Bone marrow (tissue), 2 donors: ENCODE measurements at places on chromosomes 6 and 20.
A peak's percentile ranks its signal among the peaks of the same experiment; 100 is the strongest.

DNA sequence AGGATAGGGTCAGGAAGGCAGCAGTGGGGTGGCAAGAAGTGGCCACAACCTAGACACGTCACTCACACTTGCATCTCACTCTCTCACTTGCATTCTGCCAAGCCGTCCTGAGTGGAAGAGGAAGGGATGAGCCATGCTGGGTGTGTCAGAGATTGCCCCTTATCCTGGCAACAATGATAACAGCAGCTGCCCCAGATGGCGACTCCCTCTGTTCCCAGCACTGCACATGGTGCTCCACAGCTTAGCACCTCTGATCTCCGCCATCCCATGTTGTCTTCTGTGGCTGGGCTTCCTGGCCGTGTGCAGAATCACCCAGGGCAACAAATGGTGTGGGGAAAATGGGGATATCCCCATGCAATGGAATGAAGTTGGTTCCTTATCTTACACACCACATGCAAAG is 11.1 kb downstream of the KCNB1 start:
- DNase-seq = no peak

DNA sequence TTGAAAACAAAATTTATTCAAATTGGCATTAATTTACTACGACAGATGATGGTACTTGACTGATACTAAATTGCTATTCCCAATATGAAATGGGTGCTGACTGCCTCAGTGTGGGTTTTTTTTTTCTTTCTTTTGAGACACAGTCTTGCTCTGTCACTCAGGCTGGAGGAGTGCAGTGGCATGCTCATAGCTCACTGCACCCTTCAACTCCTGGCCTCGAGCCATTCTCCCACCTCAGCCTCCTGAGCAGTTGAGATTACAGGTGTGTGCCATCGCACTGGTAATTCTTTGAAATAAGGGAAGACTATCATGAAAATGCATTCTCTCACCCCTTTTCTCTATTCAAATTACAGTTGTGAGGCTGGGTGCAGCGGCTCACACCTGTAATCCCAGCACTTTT is 22.5 kb downstream of the PDSS2 start:
- no peak for DNase-seq

GRCh38 chr20:43376831-43377230 is 80.9 kb upstream of the SRSF6 start:
- DNase-seq = no peak

- DNase-seq = no peak
Measured at GRCh38 chr6:75205776-75206575, at the start of gene COL12A1. TSS of gene COL12A1 (minus strand) at chr6:75206053. CDS start at chr6:75202792, 3,261 bp downstream.

DNA sequence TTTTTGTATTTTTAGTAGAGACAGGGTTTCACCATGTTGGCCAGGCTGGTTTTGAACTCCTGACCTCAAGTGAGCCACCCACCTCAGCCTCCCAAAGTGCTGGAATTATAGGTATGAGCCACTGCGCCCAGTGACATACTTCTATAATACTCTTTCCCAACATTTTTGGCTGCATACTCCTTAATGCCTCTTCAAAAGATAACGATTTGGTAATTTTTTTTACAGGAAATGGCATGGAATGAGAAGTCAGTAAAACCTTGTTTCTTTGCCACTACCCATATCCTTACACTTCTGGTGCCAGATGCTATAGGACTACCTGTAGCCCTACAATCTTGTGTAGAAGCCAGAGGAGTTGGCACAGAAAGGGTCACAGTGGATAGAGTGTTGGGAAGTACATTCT is 41.4 kb upstream of the SGK1 start:
- no peak for DNase-seq

DNA sequence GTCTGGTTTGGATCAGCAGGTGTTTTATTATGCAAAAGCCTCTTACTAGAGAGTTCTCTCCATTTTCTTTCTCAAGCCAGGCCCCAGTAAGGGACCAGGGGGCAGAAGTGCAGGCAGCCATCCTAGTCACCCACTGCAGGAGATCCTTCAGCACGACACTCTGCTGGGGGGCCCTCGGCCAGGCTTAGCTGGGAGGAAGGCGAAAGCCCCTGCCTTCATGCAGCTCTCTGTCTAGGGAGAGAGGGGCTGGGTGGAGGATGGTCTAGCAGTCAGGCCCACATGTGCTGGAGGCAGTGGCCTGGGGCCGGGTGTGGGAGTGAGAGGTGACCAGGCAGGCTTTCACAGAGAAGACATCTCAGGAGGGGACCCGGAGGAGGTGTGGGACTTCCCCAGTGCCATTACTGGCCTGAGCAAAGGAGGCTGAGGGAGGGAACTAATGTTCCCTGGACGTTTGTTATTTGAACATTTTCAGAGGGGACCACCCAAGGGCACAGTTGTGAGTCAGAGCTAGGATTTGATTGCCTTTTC is 33.5 kb upstream of the VSTM2L start:
- DNase-seq = no peak

DNA sequence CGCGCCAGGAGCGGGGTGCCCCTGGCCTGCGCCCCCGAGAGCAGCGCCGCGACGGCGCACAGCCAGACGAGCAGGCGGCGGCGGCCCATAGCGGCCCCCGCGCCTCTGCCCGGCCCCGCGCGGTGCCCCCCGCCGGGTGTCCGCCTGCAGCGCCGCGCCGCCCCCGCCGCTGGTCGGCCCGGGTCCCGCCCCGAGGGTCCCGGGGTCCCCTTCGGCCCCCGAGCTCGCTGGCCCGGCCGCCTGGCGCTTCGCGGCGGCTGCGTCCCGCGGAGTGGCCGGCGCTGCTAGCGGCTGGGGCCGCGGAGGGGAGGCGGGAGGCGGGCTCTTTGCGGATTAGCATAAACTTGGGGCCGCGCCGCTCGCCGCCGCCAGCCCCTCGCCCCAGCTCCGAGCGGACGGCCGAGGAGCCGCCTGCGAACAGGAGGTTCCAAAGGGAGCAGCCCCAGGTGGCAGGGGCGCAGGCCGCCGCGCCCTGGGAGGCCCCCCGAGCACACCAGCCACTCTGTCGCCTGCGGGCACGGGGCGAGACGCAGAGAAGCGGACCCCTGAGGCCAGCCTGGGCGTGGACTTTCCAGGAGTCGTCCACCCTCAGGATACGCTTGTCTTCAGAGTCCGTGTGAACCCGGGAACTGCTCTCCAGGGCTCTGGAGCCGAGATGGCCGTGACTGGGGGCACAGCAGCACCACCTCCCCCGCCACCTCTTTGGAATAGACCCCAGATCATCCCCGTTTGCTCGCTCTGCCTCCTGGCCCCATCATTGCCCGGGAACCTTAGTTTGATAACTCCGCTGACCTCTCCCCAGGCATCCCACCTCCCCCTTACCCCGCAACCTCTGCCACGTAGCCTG is at the start of gene EMILIN3:
TSS of gene EMILIN3 (minus strand) at position 273 of the 847 bp plus-strand sequence. CDS start at position 89, 184 bp downstream.
- DNase-seq = no peak

DNA sequence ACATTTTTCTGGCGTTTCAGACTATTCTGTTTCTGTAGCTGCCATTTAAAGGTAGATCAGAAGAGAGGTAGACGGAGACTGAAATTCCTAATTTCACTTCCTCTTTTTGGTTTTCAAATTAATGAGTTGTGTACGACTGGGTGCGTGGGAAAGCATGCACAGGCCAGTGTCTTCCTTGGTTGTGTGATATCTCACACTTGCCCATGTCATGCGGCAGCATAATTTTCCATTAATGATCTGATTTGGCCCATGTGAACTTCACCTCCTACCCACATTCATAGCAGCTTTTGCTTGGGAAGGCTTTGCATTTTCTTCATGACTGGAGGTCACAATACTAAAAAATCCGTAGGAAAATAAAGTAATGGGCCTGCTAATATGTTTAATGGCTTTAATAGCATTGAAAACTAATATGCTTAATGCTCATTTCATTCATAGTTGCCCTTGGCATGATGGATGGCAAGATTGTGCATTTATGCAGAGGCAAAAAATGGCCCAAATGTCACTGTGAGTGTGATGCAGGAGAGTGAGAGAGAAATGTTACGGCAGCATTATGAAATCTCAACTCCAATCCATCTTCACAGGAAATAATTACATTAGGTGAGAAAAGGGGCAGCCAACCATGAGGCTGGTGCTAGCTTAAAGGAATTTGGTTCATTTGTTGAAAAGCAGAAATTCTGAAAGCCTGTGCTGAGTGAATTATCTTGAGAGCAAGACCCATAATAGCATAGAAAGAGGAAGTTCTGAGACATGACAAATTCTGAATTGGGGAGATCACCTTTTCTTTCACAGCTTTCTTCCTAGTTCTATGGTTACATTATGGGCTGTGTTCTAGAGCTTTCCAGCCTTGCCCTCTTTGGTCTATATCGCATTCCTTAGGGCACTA is 69.0 kb upstream of the UST start:
- DNase-seq = no peak

GRCh38 chr6:35751594-35751993 is 14.8 kb downstream of the ARMC12 start:
- no peak for DNase-seq

- DNase-seq = no peak
Measured at GRCh38 chr20:44091026-44091425, 96.0 kb downstream of the JPH2 start.

DNA sequence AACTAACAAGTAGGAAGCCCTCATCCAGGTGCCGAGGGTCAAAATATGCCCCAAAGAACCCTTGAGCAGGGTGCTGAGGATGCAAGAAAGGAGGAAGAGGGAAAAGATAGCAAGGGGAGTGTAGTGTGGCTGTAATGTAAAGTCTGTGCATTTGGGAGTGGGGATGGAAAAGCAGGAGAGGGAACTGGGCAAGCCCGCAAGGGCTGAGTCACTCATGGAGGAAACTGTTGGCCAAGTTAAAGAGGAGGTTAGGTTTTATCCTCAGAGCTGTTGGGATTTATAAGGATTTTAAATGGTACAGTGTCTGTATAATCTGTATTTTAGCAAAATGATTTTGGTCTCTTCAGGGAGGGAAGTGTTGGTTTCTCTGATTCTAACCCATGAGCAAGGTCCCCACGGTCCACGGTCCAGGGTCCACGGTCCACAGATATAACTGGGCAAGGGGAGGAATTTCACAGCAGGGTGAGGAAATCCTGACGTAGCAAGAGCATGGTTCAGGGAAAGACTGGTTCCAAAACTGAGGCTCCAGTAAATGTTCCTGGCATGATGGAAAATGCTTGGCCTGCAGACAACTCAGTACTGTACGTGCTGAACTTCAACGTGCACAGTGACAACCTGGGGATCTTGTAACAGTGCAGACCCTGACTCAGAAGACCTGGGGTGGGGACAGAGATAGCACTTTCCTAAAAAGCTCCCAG is 759.8 kb downstream of the PTPRT start:
- no peak for DNase-seq

- DNase-seq = no peak
Measured at GRCh38 chr6:157831018-157831369, 7.9 kb downstream of the SNX9 start.

DNA sequence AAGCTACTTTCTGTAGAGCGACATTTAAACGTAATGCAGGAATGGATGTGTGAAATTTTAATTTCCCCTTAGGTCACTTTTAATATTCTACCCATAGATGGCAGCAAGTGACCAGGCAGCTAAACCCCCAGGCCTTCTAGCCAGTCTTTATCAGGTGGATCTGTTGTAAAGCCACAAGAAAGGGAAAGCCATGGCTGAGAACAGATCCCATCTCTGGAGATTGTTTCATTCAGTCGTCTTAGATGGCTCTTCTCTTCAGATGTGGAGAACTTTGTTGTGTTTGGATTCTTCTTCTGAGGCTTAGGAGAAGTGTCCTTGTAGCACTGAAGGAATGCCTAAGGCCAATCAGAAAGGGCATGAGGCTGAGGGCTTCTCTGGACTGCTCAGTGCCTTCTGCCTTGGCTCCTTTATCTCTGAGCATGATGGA is 15.8 kb upstream of the RNF182 start:
- peak; percentile 52 for DNase-seq

DNA sequence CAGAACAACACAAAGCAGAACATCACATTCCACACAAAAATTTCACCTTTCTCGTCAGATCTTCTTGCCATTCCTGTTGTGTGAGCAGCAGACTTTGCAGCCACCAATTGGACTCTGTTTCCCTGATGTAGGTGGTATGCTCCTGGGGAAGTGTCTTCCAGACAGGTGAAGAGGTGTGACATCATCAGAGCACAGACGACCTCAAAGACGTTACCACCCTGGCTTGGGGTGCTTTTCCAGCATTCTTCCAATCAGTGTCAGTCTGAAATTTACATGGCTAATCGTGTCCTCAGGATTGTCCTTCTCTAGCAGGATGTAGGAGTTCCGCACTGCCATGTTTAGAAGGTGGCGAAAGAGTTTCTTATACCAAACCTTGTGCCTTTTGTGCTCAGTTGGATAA is 31.6 kb upstream of the RIMS4 start:
- no peak for DNase-seq

DNA sequence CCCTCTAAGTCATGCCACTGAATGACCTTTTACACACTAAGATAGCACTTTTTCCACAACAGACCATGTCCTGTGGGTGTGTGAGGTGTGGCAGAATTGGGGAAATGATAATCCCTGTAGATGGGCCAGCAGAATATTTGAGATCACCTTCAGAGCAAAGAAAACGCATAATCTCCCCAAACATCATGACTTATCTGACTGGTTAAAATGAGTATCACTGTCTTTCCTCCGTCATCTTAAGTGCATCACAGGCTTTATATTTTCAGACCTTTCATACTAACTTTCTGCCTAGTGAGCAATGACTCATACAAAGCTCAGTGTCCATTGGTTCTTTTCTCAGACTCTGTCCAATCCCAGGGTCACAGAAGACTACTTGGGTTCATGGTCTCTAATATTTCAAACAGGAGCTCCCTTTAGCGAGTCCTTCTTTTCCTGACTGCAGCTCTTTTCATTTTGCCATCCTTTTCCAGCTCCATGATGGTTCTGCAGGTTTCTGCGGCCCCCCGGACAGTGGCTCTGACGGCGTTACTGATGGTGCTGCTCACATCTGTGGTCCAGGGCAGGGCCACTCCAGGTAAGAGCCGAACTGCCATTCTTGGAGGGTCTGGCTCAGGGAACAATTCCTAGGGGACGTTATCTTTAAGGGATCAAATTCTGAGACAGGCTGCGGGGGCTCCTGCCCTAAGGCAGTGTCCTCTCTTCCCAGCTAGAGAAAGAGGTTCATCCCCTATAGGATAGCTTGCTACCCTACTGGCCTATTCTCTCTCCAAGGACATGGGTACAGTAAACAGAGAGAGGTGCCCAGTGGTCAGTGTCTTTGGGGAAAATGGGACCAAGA is at the start of gene HLA-DPB1:
TSS of gene HLA-DPB1 (plus strand) at position 423 of the 838 bp plus-strand sequence. CDS start at position 475, 52 bp downstream.
- no peak for DNase-seq

DNA sequence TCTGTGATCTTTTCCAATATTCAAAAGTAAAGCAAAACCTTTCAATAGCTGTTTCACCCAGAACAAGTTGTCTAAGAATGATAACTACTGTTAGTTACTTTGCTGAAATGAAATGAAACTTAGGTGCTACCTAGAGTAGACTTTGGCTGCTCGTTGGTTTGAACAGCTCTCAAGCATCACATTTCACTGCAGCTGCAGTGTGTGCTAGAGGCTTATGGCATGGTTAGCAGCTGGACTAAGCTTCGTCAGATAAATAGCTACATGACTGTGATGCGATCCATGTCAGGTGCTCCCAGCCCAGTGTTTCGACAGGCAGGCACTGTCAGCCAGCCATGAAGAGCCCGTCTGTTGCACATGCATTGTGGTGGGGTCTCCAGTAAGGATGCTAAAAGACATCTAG is 201.1 kb downstream of the TFAP2B start:
- no peak for DNase-seq

GRCh38 chr20:60494476-60494875 is 536.3 kb downstream of the CDH26 start:
- no peak for DNase-seq
